ENCODE measurements at places on chromosomes 12 and 14. TPM values are rescaled to one million over a fixed set of nuclear protein-coding genes. Genes with fewer than 3 reads are reported as not detected.

GRCh38 chr12:53378222-53378621, 1.8 kb upstream of the SP1 start:
- peak overlapping the region; percentile 97 for H3K27ac ChIP-seq
- H3K4me3 ChIP-seq: no peak overlapping the region
- H3K27me3 ChIP-seq: no peaks in the 10 kb centered on the region
- H3K36me3 ChIP-seq: peaks cover 21% of the 10 kb centered on the region
- DNase-seq: no peak

DNA sequence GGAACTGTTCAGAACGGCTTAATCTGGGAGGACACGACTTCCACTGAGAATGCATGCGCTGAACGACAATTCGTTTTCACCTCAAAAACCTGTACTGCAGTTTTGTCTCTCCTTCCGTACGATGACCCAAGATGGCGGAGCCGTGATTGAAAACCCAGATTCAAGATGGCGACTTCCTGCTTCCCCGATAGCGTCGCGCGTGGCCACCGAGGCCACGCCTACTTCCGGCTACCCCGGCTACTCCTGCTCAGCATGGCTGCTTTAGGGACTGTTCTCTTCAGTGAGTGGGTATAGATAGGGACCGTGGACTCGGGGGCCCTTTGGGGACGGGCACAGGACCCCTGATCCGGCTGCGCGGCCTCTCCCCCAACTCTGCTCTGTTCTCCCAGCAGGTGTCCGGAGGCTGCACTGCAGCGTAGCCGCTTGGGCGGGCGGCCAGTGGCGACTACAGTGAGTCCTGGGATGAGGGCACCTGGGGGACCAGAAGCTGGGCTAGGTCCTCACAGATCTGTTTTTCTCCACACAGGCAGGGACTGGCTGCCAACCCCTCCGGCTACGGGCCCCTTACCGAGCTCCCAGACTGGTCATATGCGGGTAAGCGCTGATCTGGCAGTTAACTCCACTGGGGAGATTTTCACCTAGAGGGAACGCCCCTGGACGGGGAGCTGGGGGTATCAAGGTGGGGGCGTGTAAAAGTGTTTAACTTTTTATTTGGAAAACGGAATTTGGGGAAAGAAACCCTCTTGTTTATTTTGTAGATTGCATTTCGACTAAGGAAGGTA, at the start of gene MRPL52:
MRPL52 (plus strand) TSS at position 227 of the 782 bp plus-strand sequence; CDS start at position 253, 26 bp downstream.
- peaks cover 17% of the 10 kb centered on the region for H3K4me1 ChIP-seq
- H3K27ac ChIP-seq: peak within 1 kb of the TSS; percentile 80
- H3K36me3 ChIP-seq: no peaks in the 10 kb centered on the region
- no peaks in the 10 kb centered on the region for H3K27me3 ChIP-seq
- H3K4me3 ChIP-seq: peak within 1 kb of the TSS; percentile 83

TPH2 gene
- total RNA-seq: not detected

CAPZA3 gene
- total RNA-seq: not detected

FAM186B gene
- total RNA-seq: 0.70 TPM

SRRM4 gene
- total RNA-seq: 0.30 TPM

Measured in heart right ventricle (tissue), 16 donors.